Iris pigment epithelial cell (primary cell): ENCODE measurements at places on chromosomes 7 and 10.
A peak's percentile ranks its signal among the peaks of the same experiment; 100 is the strongest.

GRCh38 chr7:32588657-32589056, 93.4 kb downstream of the AVL9 start:
- DNase-seq: peak; percentile 91

DNA sequence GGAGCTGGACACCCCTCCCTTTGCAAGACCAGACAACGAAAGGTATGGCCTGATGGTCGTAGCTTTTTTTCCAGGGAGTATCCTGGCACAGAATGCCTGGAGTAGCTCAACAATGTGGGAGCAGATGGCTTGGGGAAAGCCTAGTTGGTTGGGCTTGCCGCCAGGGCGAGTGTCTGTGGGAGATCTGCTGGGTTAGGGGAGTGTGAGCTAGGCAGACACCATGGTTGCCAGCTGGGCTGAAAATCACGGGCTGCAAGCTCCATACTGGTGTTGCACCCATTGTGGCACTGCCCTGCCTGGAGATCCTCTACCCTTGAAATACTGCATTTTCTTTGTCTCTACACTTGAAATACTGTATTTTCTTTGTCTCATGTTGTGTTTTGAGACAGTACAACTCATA, 538.3 kb downstream of the PCDH15 start:
- DNase-seq: no peak

GRCh38 chr7:6022707-6023106, 8.5 kb upstream of the ANKRD61 start:
- no peak for DNase-seq

- no peak for DNase-seq
These were observed 266.2 kb upstream of the PHF14 start for GRCh38 chr7:10707519-10707918.

GRCh38 chr7:78379148-78379547, 580.6 kb downstream of the PHTF2 start:
- peak; percentile 10 for DNase-seq

GRCh38 chr7:26203016-26203415, 1.5 kb downstream of the CBX3 start:
- no peak for DNase-seq

DNA sequence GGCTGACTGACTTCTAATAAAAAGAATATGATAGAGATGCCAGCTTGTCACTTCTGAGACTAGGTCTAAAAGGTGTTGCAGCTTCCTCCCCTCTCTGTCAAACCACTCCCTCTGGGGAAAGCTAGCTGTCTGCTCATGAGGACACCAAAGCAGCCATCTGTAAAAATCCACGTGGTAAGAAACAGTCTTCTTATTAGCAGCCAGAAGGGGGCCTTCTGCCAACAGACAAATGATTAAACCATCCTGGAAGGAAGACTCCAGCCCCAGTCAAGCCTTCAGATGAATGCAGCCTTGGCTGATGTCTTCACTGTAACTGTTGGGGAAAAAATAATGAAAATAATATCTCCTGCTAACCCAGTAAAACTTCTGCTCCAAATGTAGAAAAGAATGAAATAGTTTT, 41.9 kb upstream of the DAGLB start:
- DNase-seq: no peak

- DNase-seq: peak; percentile 10
These were observed 660 bp downstream of the SUV39H2 start for GRCh38 chr10:14879124-14879927.

DNA sequence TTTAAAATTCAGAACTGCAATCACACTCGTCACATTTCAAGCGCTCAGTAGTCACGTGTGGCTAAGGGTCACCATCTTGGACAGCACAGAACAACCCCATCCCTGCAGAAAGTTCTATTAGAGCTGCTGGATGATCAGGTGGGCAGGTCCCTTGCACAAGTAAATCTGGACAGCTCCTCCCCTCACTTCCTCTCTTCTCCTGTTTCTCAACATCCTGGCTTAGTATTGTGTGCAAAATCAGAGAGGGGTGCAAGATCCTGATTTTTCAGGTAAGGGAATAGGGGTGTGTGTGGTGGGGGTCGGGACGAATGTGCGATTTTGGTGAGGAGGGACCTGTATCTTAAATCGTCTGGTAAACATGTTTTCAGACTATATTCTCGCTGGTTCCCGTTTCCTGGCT, at the start of gene GIMAP4:
TSS of gene GIMAP4 (plus strand) at position 222 of the 400 bp plus-strand sequence. CDS start 2,512 bp downstream, outside the sequence.
- DNase-seq: no peak

GRCh38 chr7:45969940-45970339, 48.9 kb upstream of the IGFBP3 start:
- no peak for DNase-seq

DNA sequence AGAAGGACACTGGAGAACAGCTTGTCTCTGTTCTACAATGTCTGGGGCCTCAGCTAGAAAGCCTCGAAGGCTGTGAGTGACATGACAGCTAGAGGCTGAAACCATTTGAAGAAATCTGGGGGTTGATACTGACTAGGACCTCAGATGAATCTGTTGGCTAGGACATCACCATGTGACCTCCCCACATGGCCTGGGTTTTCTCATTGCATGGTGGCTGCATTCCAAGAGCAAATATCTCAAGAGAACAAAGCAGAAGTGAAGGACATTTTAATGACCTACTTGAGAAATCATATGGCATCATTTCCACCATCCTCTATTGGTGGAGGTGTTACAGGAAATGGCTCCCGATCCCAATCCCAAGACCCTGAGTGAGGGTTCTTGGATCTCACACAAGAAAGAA, 450.6 kb upstream of the AUTS2 start:
- no peak for DNase-seq

DNA sequence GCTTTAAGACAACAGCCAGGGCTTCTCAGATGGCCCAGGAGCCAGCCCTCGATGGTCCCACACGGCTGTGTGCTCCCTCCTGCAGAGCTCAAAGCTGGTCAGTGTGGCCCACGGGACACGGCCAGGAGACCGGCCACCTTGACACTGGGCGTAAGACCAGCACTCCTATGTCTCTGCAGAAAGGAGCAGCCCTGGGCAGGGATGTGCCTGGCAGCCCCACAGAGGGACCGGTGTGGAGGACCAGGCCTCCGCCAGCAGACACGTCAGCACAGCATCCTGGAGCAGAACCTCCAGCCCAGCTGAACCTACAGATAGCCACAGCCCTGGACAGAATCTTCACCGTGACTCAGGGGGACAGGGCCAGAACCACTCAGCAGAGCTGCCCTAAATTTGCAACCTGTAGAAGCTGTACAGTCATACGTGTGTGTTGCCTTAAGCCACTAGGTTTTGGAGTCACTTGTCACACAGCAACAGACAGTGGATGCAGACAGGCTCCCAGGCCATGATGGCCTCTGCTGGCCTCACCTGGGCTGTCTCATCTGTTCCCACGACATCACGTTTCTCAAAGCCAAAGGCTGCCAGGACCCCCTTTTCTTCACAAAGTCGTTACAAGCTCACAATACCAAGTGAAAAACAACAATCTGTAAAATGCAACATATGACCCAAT, 132.4 kb downstream of the DIP2C start:
- no peak for DNase-seq

DNA sequence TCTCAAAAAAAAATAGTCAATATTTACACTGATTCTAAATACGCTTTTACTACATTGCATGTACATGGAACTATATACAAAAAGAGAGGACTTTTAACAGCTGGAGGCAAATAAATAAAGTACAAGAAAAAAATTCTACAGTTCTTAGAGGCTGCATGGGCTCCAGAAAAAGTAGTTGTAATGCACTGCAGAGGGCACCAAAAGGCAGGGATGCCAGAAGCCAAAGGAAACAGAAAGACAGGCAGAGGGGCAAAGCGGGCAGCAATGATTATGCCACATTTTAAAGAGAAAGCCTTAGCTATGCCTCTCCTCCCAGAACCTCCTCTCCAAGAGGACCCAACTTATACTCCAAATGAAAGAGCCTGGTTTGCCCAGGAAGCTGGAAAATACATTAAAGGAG, 11.6 kb upstream of the ADCK2 start:
- no peak for DNase-seq

DNA sequence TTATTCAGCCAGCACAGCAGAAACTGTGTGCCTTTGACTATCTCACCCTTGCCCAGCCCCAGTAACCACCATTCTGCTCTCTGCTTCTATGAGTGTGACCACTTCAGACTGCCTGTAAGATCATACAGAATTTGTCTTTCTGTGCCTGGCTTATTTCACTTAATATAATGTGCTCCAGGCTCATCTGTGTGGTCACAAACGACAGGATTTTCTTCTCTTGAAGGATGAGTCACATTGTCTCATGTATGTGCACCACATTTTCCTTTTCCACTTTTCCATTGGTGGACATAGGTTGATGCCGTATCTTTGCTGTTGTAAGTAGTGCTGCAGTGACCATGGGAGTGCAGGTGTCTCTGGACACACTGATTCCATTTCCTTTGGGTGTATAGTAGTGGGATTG, 122.5 kb upstream of the LANCL2 start:
- DNase-seq: peak; percentile 38
